K562 (cell line): ENCODE measurements at places on chromosomes 7 and 10. TPM values are rescaled to one million over a fixed set of nuclear protein-coding genes. Genes with fewer than 3 reads are reported as not detected.

FRMD4A gene
- 4.3 and 4.5 TPM in 2 replicates for total RNA-seq

GBX1 gene
- total RNA-seq: not detected in 2 replicates

NYAP1 gene
- 0.82 and 0.87 TPM in 2 replicates for total RNA-seq

RPP30 gene
- total RNA-seq: 52.5 and 53.4 TPM in 2 replicates

MLXIPL gene
- total RNA-seq: 10.2 and 11.8 TPM in 2 replicates

CYP2C19 gene
- total RNA-seq: not detected in 2 replicates

NSUN6 gene
- total RNA-seq: 15.8 and 18.9 TPM in 2 replicates

SHTN1 gene
- total RNA-seq: 18.6 and 19.1 TPM in 2 replicates

ATP5F1C gene
- total RNA-seq: 409 and 465 TPM in 2 replicates

TRIL gene
- total RNA-seq: not detected in 2 replicates
